ENCODE measurements at places on chromosomes 11 and 22.
A peak's percentile ranks its signal among the peaks of the same experiment; 100 is the strongest.

GRCh38 chr11:1041149-1041467 lies 4.6 kb upstream of the MUC6 start:
- no peak for DNase-seq

DNA sequence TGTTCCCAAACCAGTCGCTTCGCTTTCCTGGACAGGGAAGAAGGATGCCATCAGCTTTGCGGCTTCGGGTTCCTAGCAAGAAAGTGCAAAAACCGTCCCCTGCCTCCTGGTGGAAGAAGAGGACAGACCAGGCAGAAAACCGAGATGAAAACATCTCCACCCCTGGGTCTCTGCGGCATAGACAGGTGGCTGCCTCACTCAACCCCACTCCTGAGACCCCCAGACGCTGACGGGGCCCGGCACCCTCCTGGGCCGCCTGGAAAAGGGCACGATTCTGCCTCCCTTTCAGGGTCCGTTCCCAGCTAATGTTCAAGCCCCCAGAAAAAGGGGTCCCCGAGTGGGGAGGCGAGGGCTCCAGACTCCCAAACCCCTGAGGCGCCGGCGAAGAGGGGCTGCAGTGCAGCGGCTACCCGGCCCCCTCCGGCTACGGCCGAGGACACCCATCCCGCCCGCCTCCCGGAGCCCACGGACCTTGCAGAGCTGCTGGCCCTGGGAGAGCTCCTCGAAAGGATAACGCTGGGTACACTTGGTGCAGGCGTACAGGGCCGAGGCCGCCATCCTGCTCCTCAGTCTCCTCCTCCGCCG lies 569 bp downstream of the FAM76B start:
- peak; percentile 43 for DNase-seq

DNA sequence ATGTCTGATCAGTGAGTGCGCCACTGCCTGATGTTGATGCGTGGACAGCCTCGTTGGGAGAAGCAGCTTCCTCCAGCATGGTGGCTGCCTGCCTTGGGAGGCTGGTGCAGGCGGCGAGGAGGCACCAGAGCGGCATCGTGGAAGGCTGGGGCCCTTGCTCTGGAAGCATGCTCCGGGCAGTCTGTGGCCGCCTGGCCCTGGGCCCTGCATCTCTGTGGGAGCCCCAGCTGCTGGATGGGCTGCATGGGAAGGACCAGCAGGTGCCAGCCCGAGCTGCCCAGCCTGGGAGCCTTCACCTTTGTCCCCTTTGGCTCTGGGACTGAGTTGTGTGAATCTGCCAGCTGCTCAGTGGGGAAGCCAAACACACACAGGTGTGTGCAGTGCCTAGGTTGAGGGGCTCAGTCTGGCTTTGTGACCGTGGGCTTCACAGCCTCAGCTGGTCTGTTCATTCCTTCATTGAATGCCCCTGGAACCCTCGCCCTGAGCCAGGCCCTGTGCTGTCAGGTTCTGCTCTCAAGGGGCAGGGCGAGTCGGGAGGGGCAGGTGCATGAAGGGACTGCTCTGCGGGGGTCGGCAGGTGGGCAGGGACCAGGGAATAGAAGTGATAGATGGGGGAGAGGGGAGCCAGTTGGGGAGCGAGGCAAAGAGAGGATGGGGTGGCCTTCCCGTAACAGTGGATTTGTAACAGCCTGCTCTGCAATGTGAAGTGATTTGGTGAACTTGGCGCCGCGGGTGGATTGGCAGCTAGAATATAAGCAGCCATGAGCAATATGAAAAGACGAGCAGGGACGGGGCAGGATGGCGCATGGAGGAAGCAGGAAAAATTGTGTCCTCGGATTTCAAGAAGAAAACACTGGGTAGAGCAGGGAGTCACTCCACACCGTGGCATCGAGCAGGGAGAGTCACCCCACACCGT lies 354.2 kb downstream of the TBC1D22A start:
- no peak for DNase-seq

- DNase-seq = no peak
Measured at GRCh38 chr11:12963051-12963450, 46.1 kb upstream of the RASSF10 start.

DNA sequence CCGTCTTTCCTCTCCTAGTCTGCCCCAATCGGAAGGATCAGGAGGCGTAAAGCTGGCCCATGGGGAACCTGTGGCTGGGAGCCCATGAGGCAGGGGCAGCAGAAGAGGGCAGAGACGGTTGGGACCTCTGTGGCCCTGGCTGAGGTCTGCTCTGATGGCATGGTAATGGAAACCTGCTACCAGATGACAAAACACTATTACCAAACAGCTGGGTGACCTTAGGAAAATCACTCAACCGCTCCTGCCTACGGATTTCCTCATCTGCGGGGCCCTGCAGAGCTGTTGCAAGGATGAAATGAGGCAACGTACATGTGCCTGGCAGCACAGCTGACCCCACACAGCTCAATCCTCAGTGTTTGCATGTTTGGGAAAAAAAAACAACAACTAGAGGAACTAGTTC lies 4.6 kb downstream of the AP5B1 start:
- DNase-seq = peak; percentile 8

- peak; percentile 40 for DNase-seq
Measured at GRCh38 chr22:41094041-41094593, 1.7 kb downstream of the EP300 start.

- DNase-seq = peak; percentile 75
Measured at GRCh38 chr11:24575392-24575791, 78.5 kb downstream of the LUZP2 start.

DNA sequence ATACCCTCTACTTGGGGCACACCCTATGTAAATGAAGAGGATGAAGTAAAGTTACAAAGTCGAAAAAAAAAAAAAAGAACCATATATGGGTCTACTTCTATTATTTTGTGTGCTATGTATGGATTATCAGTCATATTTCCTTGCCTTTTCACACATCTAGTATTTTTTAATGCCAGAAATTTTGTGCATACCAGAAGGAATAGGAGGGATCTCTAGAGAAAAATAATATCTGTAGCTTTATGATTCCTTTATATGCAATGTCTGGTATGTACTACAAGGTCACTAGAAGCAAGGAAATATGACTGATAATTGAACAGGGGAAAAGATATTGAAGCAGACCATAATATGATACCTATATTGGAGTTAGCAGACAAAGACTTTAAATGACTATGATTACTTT lies 713.4 kb downstream of the OPCML start:
- no peak for DNase-seq

- DNase-seq = no peak
Measured at GRCh38 chr22:43969021-43969878, 14.0 kb downstream of the SAMM50 start.

DNA sequence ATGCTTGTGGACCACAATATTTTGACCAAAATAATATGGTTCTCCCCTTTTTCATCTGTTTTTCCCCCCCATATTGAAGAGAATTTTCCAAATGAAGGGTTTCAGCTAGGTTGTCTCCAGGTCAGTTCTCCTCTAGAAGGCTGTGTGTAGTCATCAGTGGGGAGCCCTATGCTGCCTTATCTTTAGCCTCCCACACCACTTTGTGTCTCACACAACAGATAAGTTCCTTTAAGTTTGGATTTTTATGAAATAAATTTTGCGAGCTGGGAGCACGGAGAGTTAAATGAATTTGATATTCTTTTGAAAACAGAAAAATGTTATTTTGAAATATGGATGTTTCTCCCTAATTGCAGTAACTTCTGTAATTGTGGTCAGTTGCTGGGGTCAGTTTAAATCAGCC lies 28.9 kb downstream of the PAX6 start:
- no peak for DNase-seq

- DNase-seq = no peak
Measured at GRCh38 chr11:101945448-101945847, 29.1 kb upstream of the ANGPTL5 start.

- DNase-seq = no peak
Measured at GRCh38 chr22:46801826-46802607, 39.6 kb downstream of the TBC1D22A start.

DNA sequence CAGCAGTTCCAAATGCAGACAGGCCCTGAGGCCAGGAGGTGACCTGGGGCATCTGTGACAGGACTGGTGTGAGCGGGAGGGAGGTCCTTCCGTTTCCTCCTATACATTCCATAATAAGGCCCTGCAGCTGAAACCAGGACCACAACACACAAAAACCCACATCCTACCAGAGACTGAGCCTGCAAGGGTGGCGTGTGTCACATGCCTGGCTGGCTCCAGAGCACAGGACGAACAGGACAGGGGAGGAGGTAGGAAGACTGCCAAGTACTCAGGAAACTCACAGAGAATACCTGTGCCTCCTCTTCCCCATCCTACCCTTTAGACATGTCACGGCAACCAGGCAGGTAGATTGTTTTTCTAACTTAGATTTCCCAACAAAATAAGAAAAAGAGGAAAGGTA lies 103.9 kb downstream of the ARL14EP start:
- no peak for DNase-seq

GRCh38 chr22:44777364-44777755 lies 25.0 kb downstream of the ARHGAP8 start:
- DNase-seq = no peak

DNA sequence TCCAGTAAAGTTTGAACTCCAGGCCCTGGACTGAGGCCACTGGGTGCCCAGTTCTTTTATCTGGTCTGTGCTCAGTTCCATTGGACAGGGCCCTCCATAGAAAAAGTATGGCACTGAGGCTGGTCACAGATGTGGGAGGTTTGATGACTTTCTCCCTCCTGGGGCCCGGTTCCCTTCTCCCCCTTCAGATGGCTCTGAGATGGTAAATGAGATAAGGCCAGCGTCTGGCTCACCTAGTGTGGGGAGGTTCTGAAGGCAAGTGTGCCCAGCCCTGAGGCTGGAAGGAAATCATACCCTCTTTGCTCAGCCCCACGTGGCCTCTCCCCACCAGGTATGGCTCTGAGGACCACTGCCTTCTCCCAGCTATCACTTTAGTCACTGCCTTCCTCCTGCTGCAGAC lies 1.5 kb upstream of the CLDN5 start:
- no peak for DNase-seq

GRCh38 chr11:93512073-93512475 lies 31.1 kb downstream of the SMCO4 start:
- no peak for DNase-seq

GRCh38 chr11:130166457-130166784 lies 6.8 kb downstream of the ST14 start:
- DNase-seq = peak; percentile 99

GRCh38 chr11:64611869-64612646 lies 21.0 kb downstream of the SLC22A12 start:
- DNase-seq = no peak

DNA sequence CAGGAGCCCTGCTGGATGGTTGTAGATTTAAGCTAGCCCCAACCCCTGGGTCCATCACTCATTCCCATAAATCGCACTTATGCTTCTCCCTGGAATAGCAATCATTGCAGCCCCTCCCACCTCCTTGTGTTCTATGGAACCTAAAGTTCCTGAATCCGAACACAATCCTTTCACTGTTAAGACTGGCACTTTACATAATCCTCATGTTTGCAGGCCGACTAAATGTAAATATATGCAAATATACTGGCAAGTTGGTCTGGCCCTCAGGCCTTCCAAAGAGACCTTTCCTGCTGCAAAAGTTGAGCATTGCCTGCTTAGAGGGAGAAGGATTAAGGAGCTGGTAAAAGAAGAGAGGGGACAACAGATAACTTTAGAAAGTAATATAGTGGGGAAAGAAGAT lies 892.9 kb downstream of the OPCML start:
- no peak for DNase-seq

GRCh38 chr22:46073683-46074504 lies 76.4 kb upstream of the PPARA start:
- peak; percentile 42 for DNase-seq

GRCh38 chr11:11995601-11996000 lies 12.8 kb downstream of the DKK3 start:
- no peak for DNase-seq
